ENCODE measurements at places on chromosomes 1 and 21.

- no peak overlapping the region for H3K27ac ChIP-seq
- no peaks in the 10 kb centered on the region for H3K36me3 ChIP-seq
- no peaks in the 10 kb centered on the region for H3K4me1 ChIP-seq
- H3K4me3 ChIP-seq = no peak overlapping the region
- no peak for DNase-seq
- no peaks in the 10 kb centered on the region for H3K27me3 ChIP-seq
These were observed 230.3 kb upstream of the SGIP1 start for GRCh38 chr1:66303646-66304045.

DNA sequence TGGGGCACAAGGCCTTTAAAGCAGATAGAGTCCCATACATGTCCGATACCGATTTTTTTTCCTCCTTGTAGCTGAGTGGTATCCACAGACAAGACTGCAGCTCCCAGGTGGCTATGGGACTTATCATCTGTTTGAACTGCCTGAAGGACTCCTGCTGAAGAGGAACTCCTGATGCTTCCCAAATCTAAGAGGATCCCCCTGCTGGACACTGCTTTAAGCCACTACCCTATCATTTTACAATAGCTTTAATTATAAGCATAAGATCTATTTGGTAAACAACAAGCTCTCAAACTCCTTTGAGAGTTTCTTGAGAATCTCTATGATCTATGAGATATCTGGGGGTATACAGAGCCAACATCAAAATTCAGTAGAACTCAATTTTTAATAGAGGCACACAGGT, 11.7 kb downstream of the NDC1 start:
- H3K4me3 ChIP-seq = no peak overlapping the region
- H3K27me3 ChIP-seq = no peaks in the 10 kb centered on the region
- no peak overlapping the region for H3K27ac ChIP-seq
- no peaks in the 10 kb centered on the region for H3K36me3 ChIP-seq
- no peak for DNase-seq

GRCh38 chr1:79264975-79265818, 258.7 kb upstream of the ADGRL4 start:
- no peaks in the 10 kb centered on the region for H3K27me3 ChIP-seq
- no peaks in the 10 kb centered on the region for H3K36me3 ChIP-seq
- no peak overlapping the region for H3K4me3 ChIP-seq
- no peaks in the 10 kb centered on the region for H3K4me1 ChIP-seq

GRCh38 chr21:42731264-42732032, 78.0 kb downstream of the PDE9A start:
- H3K36me3 ChIP-seq = no peaks in the 10 kb centered on the region
- H3K27me3 ChIP-seq = no peaks in the 10 kb centered on the region
- H3K27ac ChIP-seq = no peak overlapping the region
- no peaks in the 10 kb centered on the region for H3K4me1 ChIP-seq
- DNase-seq = no peak

DNA sequence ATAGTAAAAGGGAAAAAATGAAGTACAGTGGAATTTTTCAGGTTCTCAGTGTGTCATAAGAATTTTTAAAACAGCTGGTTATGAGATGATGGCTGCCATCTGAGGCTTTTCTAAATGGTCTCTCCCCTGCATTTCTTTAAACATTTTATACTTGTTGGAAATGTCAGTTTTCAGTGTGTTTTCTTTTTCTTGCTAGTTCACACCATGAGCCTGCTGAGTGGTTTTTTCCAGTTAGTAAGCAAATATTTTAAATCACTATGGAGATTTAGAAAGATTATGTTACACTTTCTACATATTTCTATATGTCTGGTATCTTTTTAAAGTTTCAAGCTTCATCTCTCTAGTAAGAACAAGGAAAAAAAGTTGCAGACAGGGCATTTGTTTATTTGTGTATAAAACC, 9.6 kb downstream of the RBM15 start:
- no peak overlapping the region for H3K4me3 ChIP-seq
- no peaks in the 10 kb centered on the region for H3K27me3 ChIP-seq
- no peak overlapping the region for H3K27ac ChIP-seq
- H3K4me1 ChIP-seq = peaks cover 23% of the 10 kb centered on the region
- no peak for DNase-seq

DNA sequence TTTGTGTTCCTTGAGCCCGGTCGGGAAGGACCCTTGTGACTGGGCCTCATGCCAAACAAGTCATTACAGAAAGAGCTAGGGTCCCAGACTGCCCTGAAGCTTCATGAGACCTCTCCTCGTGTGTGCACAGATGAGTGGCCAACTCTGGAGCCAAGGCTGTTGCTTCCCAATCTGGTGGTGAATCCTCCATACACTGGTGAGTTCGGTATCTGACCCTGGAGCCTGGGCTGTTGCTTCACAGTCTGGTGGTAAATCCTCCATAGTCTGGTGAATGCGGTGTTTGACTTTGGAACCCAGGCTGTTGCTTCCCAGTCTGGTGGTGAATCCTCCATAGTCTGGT, 737.8 kb downstream of the MATN1 start:
- H3K27me3 ChIP-seq = no peaks in the 10 kb centered on the region
- no peak overlapping the region for H3K4me3 ChIP-seq
- no peak for DNase-seq
- no peaks in the 10 kb centered on the region for H3K4me1 ChIP-seq

- no peaks in the 10 kb centered on the region for H3K36me3 ChIP-seq
- no peaks in the 10 kb centered on the region for H3K27me3 ChIP-seq
- H3K27ac ChIP-seq = no peak overlapping the region
- no peak for DNase-seq
- peaks cover 11% of the 10 kb centered on the region for H3K4me1 ChIP-seq
These were observed 45.3 kb upstream of the MAN1A2 start for GRCh38 chr1:117321680-117322609.

GRCh38 chr1:211420389-211420788, 71.6 kb downstream of the RD3 start:
- no peaks in the 10 kb centered on the region for H3K36me3 ChIP-seq
- H3K4me3 ChIP-seq = no peak overlapping the region
- no peak overlapping the region for H3K27ac ChIP-seq
- no peaks in the 10 kb centered on the region for H3K4me1 ChIP-seq
- H3K27me3 ChIP-seq = no peaks in the 10 kb centered on the region

DNA sequence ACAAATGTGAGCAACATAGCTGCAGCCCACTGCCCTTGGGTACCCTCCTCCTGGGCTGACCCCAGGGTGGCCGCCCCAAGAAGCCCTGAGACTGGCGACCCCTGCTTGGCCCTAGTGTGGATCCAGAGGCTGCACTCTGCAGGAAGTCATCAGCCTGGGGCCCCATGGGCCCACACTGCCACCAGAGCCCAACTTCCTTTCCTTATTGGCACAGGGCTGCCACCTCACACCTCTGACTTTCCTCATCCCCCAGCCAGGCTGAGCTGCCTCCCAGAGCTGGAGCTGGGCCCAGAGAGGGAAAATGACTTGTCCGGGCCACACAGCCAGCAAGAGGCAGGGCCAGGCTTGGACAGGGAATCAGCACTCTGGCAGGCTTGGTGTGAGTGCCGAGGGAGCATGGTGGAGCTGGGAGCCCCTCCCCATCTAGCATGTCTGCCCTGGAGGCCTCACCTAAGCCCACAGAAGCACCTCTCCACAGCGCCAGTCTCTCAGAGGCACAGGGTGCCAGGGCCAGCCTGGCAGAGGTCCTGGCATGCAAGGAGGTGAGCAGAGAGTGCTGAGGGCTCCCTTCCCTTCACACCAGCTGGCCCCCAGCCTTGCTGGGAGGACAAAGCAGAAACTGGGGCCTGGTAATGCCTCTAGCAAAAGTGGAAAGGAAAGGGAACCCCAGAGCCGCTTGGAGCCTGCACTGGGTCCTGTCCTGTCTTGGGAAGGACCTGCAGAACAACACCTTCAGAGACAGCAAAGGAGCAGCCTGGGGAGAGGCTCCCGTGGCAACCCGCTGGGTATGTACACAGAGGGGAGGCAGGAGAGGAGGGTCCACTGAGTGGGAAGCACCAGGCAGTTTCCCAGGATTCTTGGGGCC, 3.2 kb downstream of the RAP1GAP start:
- H3K4me1 ChIP-seq = peaks cover 5% of the 10 kb centered on the region
- no peak for DNase-seq
- no peak overlapping the region for H3K4me3 ChIP-seq

DNA sequence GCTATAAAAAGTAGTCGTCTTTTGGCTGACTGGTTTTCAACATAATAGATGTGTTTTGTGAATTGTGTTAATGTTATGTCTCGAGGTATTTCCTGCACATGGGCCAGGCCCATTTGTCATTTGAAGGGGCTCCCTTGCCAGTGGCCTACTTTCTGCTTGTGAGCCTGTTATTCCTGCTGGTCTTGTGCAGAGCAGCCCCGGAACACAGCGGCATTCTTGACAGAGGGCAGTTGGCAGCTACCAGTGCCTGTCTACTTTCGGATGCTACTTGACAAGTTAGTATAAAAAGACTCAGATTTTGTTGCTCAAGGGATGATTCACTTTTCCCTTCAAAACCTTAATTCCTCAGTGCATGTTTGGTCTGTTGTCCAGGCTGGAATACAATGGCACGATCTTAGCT, 28.5 kb downstream of the PGM1 start:
- H3K4me1 ChIP-seq = no peaks in the 10 kb centered on the region
- no peaks in the 10 kb centered on the region for H3K27me3 ChIP-seq
- H3K27ac ChIP-seq = no peak overlapping the region
- no peak overlapping the region for H3K4me3 ChIP-seq
- no peak for DNase-seq
- H3K36me3 ChIP-seq = no peaks in the 10 kb centered on the region

DNA sequence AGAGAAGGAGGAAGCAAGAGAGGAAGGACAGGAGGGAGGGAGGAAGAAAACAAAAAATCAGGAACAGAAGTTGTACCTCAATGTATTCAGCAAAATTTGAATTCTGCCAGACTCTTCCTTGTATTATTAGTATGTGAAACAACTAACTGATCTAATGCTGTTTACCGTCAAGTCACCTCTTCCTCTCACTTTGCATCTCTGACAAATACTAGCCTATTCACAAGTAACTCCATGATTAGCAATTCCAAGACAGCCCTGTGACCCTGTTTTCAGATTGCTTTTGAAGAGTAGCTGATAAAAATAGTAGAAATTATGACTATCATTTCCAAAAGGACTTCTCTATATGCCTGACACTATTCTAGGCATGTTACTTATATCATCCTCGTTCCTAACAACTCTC, 445.4 kb downstream of the NEGR1 start:
- H3K4me1 ChIP-seq = no peaks in the 10 kb centered on the region
- no peak for DNase-seq
- H3K27ac ChIP-seq = no peak overlapping the region
- no peaks in the 10 kb centered on the region for H3K27me3 ChIP-seq
